Left lobe of liver (tissue), 2 donors: ENCODE measurements at places on chromosomes 6 and 20.

- DNase-seq, result no peak
Observed at GRCh38 chr20:16552015-16552414, 21.2 kb downstream of the KIF16B start.

DNA sequence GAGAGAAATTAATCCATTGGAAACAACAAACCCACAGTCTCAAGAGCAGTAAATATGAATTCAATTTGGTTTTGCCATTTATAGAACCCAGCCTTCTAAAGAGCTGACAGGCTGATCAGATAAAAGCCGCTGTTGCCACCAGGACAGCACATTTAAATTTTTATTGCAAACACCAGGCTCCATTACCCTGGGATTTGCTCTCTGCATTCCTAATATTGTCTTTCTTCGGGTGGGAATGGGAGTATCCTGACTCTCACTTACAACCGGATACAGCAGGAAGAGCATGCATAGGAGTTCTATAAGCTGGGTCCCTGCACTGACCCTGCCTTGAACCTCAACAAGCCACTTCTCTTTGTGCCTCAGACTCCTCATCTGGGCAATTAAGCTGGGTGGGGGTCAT, 142.9 kb downstream of the LRFN2 start:
- no peak for DNase-seq

DNA sequence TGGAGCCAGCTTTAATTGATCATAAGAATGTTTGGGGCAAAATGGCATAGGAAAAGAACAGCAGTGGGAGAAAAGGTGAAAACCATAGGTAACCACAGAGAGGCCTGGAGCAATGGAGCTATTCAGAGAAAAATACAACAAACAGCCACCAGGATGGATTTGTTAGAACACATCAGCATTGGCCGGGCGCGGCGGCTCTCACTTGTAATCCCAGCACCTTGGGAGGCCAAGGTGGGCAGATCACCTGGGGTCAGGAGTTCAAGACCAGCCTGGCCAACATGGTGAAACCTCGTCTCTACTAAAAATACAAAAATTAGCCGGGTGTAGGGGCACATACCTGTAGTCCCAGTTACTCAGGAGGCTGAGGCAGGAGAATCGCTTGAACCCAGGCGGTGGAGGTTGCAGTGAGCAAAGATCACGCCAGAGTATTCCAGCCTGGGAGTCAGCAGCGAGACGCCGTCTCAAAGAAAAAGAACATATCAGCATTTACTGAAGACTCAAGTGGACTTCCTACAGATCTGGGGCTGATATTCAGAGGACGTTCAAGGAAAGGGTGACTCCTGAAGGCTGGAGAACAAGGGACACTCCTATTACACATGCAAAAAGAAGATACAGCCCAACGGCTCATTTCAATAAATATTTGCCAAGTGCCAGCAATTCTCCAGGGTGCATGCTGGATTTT, 20.2 kb downstream of the SNHG17 start:
- DNase-seq, result no peak

DNA sequence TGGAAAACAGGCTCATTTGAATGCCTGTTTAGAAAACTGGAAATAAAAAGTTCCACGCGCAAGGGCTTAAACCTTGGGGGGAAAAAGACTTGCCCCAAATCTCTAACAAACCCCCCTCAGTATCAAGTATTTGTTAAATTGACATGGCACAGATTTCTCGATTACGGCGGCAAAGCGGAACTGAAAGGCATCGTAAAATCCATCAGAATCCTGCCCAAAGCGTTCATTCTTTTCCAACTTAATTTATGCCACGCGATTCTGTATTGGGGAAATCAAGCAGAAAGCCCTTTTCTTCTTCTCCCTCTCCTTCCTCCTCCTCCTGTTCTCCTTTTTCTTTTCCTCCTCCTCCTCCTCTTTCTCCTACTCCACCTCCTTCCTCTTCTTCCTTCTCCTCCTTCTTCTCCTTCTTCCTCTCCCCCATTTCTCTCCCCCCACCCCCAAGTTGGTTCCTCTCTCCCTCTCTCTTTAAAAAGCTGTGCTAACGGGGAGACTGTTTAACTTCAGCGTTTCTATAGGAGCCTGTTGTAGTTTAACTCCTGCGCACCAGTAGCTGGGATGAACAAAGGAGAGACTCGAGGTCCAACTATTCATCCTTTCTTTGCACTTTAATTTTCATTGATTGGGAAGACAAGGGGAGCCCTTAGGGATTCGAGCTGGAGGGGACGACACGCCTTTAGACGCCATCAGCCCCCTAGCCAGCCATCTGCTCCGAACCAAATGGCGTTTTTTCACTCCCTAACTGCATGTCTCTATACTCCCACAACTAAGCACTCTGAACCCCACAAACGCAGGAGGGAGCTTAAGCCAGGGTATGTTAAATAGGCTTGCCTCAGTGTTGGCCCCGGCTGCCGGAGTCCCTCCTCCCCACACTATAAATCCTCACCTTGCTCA, 2.7 kb upstream of the DLL1 start:
- no peak for DNase-seq

DNA sequence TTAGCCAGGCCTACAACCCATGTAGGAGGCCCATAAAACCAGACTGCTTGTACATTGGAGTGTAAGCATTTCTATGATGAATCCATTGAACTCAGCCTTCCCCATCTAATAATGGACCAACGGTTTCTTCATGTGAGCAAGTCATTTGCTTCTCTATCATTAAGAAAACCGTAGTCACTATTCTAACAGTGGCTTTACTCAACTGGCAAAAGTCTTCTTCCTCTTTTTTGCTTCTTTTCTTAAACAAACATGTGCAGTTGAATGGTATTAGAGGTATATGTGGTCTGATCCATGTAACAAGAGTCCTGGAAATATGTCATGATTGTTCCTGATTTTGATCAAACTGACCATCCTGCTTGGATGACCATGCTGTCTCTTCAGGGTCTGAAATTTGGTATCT, 132.4 kb upstream of the STXBP5 start:
- no peak for DNase-seq

DNA sequence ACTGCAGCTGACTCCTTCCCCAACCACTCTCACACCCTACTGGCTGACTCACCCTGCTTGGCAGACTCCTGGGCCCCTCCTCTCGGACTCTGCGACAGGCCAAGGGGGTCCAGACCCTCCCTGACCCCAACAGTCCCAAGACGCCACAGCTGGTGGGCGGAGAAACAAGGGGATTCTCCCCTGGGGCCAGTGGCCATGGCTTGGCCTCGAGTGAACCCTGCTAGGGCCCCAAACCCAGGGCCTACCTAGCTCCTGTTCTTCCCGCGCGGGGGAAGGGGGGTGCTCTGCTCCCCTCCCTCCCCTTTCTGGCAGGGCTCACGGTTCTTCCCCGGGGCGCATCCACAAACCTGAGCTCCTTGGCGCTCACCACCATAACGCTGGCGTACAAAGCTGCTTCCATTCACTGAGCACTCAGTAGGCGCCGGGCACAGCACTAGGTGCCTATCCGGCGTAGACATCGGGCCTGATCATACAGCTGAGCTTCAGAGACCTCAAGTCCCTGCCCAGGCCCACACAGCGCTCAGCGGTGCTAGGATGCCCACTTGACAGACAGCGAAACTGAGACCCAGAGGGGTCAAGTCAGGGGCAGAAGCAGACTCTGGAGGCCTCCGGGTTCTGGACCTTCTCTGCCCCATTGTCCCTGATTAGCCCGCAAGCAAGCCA, 597 bp downstream of the ADA start:
- DNase-seq, result no peak

DNA sequence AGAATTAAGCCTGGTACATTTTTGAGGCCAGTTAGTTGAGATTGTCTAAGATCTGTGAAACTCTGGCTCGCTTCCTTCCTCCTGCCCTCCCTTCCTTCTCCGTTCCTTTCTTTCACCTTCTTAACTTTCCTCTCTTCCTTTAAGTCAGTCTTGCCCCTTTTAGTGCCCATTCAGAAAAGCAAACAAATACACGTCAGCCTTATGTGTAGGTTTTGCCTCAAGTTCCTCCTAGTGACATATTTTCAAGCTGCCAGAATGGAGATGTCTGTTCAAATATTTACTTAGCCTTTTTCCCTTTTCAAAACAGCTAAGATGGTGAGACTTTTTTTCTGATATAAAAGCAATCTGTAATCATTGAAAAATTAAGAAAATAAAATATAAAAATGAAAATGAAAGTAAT, 178.4 kb downstream of the FARS2 start:
- no peak for DNase-seq

DNA sequence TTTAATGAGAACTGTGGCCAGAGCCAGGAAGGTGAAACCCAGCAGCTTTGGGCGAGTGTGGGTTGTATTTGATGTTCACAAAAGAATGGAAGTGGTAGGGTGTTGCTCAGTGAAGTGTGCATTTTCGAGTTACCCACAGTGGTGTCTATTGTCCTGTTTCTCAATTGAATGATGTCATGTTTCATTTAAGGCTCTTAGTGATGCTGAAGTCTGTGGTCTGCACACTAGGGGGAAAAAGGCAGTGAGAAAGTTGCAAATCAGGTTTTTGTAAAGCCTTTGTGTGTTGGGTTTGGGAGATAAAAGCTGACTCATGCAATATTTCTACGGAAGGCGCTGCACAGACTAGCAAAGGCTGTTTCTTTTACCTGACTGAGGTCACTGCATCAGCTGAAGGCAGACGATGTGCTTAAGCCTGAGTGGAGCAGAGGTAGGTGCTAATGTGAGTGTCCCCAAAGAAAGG, 121.1 kb downstream of the PLEKHG1 start:
- DNase-seq, result no peak

- DNase-seq, result no peak
Observed at GRCh38 chr6:53481323-53481722, 63.6 kb downstream of the GCLC start.

- DNase-seq, result no peak
Observed at GRCh38 chr20:43243672-43244269, 54.1 kb upstream of the PTPRT start.

DNA sequence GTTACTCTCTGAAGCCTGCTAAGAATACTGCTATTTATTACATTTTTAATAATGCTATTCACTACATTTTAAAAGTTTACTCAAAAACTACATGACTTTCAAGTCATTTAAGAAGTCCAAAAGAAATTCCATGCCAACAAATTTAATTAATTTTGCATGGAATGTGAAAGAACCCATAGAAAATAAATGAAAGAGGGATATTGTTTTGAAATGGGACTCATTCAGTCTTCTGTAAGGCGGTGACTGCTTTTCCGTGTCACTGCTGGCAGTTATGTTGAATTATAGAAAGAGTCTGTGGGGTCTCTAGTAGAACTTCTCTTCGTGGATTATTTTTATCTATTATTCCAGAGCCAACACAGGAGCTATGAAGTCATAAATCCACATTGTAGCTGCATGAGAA, 211.2 kb downstream of the LAMA2 start:
- no peak for DNase-seq

GRCh38 chr6:5632348-5632935, 371.1 kb downstream of the FARS2 start:
- DNase-seq, result no peak

DNA sequence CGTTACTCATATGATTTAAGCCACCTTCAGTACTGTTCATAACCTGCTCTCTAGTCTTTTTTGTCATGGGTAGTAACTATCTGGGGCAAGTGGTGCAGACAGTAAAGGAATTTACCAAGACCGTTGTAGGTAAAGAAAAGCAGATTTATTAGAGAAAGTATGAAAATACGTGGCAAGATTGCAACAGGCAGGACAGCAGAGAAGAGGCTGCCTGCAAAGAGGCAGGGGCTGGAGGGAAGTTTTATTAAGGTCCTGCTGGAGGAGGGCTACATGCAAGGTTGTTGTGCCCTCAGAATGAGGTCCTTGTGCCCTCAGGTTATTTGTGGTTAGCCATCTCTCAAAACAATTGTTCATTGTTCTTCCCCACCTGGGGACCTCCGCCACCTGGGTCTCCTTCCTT, 444.3 kb downstream of the BCKDHB start:
- DNase-seq, result no peak

- DNase-seq, result peak; percentile 90
Observed at GRCh38 chr6:43770372-43771209, 580 bp downstream of the VEGFA start.

DNA sequence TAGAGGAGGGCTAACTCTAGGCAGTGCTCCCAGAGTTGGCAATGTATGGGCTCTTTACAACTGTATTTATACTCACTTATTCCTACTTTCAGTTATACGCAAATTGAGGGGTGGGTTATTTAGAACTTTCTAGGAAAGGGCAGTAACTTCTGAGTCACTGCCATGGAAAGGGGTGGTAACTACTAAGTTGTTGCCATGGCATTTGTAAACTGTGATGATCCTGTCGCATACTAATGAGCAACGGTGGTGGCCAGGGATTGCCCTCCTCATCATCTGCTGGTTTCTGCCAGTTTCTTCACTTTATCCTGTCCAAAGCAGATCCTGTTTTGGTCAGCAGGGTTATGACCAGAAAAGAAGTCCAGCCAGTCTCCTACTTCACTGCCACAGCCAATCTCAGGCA, 95.5 kb upstream of the PTPRT start:
- DNase-seq, result no peak

- peak; percentile 39 for DNase-seq
Observed at GRCh38 chr6:158646023-158646910, 1.7 kb upstream of the DYNLT1 start.

DNA sequence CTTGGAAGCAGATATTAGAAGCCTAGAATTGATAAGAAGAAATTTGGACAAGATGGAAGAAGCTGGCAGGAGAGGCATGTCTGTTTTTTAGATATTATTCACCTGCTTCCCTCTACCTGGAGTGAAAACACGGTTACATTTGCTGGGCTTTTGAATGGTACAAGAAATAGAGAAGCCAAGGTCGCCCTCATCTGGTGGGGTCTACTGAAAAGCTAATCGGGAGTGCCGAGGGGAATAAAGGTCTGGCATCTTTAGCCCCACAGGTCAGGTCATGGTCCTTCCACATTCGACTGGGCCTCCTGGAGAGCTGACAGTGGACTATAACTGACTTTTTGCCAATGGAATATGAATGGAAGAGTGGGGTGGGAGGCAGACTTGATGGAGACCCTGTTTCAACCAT, 4.6 kb upstream of the C2 start:
- DNase-seq, result no peak

DNA sequence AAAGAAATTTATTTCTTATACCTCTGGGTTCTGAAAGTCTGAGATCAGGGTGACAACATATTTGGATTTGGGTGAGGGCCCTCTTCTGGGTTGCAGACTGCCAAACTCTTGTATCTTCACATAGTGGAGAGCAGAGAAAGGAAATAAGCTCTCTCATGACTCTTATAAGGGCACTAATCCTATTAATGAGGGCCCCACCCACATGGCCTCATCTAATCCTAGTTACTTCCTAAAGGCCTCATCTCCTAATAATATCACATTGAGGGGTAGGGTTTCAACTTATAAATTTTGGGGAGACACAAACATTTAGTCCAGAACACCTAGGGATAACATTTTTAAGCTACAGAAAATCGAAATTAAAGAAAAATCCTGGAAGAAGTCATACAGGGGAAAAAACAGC, 5.1 kb upstream of the ZNF391 start:
- DNase-seq, result no peak

- DNase-seq, result no peak
Observed at GRCh38 chr20:60748086-60748485, 504.0 kb upstream of the CDH4 start.

DNA sequence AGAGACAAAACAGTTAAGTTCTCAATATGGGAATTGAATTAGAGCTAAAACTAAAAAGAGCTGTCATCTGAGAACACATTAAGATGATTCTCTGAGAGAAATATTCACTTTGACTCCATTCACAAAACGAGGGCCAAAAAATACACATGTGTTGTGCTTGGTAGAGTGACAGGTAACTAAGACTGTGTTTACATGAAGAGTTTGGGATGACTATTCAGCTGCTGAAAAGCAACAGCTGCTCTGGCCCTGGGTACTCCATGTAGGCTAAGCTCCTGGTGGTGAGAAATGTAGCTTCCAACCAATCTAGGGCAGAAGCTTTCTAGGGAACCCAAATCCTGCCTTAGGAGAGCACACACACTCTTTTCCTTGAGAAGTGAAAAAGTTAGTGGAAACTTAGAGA, 184.5 kb downstream of the COL21A1 start:
- no peak for DNase-seq
